ENCODE measurements at places on chromosomes 5 and 9.

DNA sequence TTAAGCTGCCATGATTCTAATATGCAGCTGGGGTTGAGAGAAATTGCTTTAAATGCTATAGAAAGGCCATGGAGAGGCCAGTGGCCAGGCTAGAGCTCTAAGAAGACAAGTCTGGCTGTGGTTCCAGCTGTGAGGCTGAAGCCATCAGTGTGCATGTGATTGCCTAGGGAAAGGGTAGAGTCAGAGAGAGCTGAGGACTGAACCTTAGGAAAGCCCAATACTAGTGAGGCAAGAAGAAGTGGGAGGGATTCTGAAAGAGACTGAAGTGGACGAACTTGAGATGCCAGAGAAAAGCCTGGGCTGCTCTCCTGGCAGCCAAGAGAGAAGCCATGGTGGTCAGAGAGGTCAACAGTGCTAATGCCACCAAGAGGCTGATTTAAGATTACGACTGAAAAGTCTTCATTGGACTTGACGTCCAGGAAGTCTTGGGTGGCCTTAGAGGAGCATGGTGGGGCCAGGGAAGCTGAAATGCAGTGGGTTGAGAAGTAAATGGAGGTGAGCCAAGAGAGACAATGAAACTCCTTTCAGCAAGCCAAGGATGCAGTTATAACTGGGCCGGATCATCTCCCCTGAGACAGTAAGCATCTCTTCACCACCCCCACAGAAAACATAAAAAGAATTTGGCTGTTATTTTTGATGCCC, 133.2 kb downstream of the TMEM174 start:
- no peak for DNase-seq

GRCh38 chr9:115115924-115116323, 2.0 kb downstream of the TNC start:
- DNase-seq, result no peak

- no peak for DNase-seq
Measured at GRCh38 chr5:76207120-76207519, 123.9 kb downstream of the SV2C start.

DNA sequence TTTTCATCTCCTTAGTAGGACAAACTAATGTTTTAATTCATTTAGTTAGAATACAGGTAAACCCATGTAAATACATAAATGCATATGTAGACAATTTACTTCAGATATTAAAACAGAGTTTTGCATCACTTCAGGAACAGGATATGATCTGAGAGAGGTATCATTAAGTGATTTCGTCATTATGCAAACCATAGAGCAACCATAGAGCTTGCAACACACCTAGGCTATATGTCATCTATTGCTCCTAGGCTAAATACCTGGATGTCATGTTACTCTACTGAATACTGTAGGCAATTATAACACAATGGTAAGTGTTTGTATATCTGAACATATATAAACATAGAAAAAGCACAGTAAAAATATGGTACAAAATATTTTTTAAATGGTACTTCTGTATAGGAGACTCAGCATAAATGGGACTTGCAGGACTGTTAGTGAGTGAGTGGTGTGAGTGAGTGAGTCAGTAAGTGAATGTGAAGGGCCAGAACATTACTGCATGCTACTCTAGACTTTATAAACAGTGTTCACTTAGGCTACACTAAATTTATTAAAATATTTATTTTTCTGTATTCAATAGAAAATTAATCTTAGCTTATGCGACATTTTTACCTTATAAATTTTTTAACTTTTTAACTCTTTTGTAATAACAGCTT, 1377.5 kb upstream of the CDH9 start:
- no peak for DNase-seq

- DNase-seq, result no peak
Measured at GRCh38 chr9:131661568-131662288, 78.1 kb downstream of the RAPGEF1 start.

Measured in NCI-H1092 treated with DMSO at 0.1 percent for 48 hours (cell line).